ENCODE measurements at places on chromosomes 7 and 10.

GRCh38 chr7:27109466-27110185, 7.1 kb upstream of the HOXA2 start:
- DNase-seq = no peak

DNA sequence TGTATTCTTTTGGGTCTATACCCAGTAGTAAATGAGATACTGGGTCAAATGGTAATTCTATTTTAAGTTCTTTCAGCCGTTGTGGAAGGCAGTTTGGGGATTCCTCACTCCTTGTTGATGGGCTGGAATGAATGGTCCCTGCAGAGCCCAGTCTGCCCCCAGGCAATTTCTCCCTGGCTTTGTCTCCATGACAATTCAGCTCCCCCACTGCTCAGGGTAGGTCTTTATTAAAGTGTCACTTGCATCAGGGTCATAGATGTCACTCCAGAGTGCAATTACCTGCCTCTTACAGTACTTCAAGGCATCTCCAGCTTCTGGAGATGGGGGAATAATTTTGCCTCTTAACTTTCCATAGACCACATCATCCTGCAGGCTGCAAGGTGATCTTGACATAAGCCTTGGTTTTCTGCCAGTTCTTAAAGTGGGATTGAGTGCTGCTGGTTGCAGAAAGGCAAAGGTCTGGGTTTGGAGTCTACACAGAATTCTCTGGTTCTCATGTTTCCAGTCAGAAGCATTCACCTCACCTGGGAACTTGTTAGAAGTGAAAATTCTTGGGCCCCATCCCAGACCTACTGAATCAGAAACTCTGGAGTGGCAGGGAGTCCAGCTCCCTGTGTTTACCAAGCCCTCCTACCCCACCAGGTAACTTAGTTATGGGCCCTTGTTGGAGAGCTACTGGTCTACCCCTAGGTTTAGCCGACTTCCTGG, 442.4 kb downstream of the GALNT17 start:
- DNase-seq = no peak

GRCh38 chr10:96122824-96123223, 7.3 kb upstream of the ZNF518A start:
- no peak for DNase-seq

GRCh38 chr7:151631570-151631952, 111.9 kb upstream of the RHEB start:
- no peak for DNase-seq

- no peak for DNase-seq
Measured at GRCh38 chr10:33143160-33143728, 185.2 kb upstream of the ITGB1 start.

DNA sequence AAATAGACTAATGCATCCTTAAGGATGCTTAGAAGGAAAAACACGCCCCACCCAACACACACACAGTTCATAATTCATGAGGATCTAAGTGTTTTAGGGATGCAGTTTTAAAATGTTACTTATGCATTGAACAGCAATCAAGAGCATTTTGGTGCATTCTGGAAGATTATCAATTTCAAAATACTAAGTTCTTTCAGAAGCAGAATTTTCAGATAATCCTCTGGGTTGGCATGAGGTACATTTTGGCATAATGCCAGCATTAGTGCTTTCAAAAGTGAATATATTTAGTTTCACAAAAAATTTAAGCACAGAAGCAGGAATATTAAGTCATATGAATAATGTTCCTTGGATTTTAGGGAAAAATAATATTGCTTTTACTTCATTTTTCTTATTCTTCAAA, 937.1 kb downstream of the REEP3 start:
- no peak for DNase-seq

DNA sequence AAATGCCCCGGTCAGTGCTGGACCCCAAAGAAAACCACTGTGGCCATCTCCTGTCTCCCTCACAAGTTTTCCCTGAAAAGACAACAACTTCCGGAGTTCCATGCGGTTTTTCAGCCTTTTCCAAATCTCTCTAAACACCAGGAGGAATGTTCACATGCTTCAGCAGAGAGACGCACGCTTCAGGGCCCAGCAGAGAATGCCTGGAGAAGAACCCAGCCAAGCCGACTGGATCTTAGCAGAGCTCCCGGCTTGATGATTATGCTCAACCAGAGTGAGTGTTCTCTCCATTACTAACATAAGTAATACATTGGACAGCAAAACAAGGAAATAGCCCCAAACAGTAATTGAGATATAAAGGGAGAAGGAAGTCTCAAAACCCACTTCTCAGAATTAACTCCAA, 17.9 kb downstream of the PRKCQ start:
- no peak for DNase-seq

GRCh38 chr10:32687546-32687945, 241.6 kb downstream of the CCDC7 start:
- DNase-seq = no peak

- no peak for DNase-seq
Measured at GRCh38 chr7:54719974-54720373, 39.0 kb downstream of the SEC61G start.

DNA sequence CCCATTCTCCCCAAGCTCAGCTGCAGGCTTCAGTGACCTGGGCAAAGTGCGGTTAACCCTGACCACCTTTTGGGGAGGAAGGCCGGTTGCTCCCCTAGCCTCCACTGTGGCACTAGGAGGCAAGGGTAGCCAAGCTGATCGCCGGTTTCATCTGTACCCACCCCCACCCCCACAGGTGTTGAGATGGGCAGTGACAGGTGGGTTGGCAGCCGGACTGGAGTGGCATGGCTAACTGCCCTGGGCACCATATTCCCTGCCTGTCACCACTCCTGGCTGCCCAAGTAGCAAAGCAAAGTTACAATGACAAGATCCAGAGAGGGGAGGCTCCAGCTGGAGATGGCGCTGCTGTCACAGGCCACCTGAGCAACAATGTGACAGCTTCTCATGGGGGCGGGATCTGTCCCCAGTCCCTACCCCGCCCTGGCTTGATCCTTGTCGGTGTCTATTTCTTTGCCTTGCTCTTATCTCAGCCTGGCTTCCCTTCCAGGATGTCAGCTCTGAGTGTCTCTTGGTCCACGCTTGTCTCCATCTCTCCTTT, 27.0 kb upstream of the BMS1 start:
- DNase-seq = no peak

DNA sequence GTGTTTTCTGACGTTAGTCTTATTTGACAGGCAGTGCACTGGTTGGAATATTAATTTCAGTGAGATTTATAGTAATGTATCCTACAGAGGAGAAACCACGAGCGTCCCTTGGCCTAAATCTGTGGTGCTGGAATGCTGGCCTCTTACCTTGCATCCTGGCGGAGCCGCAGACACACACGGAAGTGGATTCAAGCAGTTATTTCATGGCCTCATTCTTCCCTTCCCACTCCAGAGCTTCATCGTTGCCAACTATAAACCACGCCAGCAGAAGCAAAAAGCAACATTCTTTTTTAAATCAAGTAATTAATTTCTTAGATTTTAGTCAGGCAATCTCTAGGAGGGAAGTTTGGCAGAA, 13.1 kb downstream of the WIPI2 start:
- no peak for DNase-seq

GRCh38 chr10:29859521-29860130, 199.8 kb downstream of the JCAD start:
- no peak for DNase-seq

DNA sequence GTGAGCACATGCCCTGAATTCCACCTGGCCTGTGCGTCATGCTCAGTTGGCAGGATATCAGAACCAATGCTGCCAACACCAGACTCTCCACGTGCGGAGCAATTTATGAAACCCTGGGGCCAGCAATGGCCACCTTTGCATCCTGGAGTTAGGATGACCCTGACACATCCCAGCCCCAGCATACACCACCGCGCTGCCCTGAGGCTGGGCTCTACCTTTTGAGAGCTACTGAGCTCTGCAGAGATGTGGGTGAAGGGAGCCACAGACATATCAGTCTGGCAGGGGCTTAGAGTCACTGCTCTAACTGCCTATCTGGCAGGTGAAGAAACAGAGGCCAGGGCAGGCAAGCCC, 41.9 kb downstream of the SYPL1 start:
- DNase-seq = no peak

DNA sequence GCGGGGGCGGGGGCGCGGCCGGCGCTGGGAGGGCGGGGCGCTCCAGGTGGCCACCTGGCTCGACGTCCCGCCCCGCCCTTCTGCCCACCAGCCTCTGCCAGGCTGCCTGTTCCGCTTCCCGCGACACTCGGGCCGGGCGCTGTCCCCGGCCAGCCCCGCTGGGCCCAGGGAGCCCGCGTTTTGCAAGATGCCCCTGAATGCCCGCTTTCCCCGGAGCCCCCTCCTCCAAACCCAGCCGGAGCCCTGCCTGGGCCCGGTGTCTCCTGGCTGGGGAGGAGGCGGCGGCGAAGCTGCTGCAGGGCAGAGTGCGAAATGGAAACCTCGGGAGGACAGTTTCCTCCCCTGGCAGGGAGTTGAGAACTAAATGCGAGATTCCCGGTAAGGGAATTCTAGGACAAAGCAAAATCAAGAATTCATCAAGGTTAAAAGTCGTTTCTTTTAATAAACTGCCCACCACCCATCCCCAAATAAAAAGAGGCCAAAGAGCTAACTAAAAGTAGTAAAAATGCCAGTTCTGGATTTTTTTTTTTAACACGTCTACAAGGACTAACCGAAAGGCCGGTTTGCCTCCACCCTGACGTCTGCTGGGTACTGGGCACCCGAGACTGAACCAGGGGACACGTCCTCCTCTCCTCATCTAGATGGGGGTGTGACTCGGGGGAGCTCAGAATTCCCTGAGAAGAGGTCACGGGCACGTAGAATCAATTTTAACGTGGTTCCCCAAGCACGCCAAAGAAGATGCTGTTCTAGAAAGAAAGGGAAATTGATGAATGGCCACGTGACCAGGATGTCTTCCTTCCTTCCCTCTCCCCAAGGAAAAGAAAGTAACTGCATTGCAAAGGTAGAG, 200.4 kb upstream of the NFE2L3 start:
- DNase-seq = no peak

DNA sequence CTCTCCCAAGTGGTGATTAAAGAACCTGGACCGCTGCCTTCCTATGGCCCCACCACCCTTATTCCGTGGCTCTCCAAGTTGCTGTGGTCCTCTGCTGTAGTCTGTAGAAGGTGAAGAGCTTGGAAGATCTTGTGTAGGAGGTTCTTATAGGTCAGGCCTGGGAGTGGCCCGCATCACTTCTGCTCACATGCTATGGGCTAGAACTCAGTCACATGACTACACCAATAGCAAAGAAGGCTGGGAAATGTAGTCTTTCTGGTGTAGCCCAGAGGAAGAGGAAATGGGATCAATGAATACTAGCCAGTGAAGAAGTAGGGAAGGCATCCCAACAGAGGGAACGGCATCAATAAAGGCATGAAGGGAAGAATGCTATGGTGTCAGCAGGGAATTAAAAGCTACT, 41.3 kb upstream of the AOAH start:
- no peak for DNase-seq

DNA sequence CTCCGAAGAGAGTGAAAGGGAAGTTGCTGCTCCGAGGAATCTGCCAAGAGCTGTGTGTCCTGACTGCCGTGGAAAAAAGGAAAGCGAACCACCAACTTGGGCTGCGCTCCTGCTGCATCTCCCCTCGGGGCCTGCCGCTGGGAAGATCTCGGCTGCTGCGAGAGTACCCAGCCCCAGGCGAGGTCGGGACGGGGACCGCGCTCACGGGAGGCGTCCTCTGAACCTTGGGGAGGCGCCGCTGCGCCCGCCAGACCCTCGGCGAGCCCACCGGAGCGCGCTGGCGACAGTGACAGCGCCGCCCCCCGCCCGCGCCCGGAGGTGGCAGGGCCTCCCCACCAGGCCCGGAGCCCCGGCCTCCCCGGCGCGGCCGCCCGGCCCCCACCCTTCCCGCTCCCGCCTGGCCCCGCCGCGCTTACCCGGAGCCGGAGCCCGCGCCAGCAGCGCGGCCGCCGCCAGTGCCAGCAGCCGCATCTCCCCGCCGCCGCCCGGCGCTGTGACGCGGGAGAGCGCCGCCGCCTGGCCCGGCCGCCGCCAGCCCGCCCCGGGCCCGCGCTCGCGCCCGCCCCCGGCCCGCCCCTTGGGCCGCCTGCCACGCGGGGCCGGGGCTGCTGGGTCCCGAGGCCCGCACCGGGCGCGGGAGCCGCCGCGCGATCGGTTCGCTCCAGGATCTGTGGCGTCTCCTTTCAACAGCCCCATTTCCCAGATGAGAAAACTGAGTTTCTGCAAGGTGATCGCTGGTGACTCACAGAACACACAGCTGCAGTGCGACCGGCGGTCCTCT, at the start of gene VSTM4:
TSS of gene VSTM4 (minus strand) at position 508 of the 781 bp plus-strand sequence. CDS start at position 471, 37 bp downstream.
- DNase-seq = no peak

DNA sequence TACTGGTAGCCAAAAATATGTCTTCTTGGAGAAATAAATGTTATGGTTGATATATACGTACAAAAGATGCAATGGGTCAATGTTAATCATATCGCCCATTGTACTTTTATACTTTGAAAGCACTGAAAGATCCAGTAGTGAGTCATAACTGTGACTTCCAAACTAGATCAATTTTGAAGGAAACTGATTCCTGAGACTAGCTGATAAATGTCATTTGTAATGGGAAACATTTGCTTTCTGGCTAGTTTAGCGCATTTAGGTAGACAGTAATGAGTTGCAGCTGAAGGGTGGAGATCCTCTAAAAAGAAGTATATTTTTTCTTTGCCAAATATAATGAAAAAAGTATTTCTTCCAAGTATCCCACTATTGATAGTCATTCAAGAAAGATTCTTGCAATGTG, 53.5 kb upstream of the ARHGAP21 start:
- DNase-seq = no peak

GRCh38 chr10:132517951-132518521, 19.6 kb upstream of the INPP5A start:
- no peak for DNase-seq

DNA sequence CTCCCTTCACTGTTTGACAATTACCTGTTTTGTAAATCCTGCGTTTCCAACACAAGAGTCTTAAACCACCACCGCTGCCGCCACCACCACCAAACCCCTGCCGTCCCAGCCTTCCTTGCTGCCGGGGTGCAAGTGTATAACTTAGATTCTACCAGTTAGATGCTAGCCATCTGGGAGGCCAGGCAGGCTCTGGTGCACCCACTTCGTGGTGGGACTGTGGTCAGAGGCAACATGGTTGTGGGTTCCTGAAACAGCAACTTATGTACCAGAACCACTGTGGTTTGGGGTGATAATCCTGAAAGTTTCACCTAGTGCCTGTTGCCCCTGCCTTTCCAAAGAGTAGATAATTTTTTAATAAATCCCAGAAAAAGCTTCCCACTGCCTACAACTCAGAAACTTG, 510.5 kb downstream of the CCSER2 start:
- no peak for DNase-seq

DNA sequence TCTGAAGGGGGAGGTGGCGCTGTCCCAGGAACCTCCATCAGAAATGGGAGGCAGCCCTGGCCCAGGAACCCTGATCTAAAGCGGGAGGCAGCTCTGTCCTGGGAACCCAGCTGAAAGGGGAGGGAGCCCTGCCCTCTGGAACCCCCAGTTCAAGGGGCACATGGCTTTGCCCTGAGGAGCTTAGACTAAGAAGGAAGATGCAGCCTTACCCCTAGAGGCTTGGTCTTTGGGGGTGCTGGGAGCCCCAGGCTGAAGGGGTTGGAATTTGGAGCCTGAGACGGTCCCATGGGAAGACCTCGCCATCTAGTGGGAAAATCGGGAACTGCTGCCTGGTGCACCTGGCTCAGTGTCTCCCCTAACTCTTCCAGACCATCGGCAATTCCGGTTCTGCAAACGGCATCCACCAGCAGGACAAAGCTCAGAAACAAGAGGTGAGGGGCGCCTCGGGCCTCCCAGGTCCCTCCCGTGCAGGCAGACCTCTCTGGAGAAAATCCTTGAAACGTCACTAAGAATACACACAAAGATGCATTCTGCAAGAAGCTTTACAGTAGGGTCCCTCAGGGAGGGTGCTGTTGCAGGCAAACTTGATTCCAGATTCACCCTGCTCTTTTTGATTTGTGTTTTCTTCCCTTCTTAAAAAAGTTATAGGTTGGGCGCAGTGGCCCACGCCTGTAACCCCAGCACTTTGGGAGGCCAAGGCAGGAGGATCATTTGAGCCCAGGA, 52.4 kb upstream of the GTF2IRD1 start:
- DNase-seq = peak; percentile 11

GRCh38 chr10:7035126-7035761, 375.6 kb downstream of the SFMBT2 start:
- DNase-seq = no peak
